Midbrain (tissue), 1 donor: ENCODE measurements at places on chromosomes 7 and 10.
A peak's percentile ranks its signal among the peaks of the same experiment; 100 is the strongest.

GRCh38 chr10:100750291-100751210 is 5.2 kb downstream of the PAX2 start:
- no peak for DNase-seq

- no peak for DNase-seq
Observed at GRCh38 chr10:118610577-118610976, 15.1 kb upstream of the PRLHR start.

DNA sequence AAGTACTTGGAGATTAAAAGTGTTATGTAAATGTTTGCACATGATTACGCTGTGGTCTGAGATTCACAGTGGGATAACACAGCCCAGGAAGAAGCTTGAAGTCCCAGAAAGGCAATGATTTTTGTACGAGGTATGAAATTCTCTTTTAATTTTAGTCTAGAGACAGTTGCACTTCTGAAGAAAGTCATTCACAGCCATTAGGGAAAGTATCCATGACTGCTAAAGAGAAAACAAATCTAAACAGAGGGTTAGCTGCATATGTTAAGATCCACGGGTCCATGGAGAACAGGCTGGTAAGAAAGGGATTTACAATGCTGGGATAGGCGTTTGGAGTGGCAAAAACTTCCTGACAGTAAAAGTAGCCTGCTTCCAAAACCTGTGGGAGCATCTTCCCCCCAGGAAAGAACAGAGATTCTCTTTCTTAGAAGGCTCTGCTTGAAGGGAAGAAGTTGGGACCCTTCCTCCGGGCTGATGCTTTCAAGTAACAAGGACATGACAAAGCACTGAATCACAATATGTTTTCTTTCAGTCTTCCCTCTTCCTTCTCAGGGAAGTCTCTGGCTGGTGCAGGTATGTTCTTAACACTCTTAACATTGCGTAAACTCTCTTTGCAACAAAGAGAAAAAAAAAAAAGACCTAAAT is 220.8 kb upstream of the CELF2 start:
- no peak for DNase-seq

DNA sequence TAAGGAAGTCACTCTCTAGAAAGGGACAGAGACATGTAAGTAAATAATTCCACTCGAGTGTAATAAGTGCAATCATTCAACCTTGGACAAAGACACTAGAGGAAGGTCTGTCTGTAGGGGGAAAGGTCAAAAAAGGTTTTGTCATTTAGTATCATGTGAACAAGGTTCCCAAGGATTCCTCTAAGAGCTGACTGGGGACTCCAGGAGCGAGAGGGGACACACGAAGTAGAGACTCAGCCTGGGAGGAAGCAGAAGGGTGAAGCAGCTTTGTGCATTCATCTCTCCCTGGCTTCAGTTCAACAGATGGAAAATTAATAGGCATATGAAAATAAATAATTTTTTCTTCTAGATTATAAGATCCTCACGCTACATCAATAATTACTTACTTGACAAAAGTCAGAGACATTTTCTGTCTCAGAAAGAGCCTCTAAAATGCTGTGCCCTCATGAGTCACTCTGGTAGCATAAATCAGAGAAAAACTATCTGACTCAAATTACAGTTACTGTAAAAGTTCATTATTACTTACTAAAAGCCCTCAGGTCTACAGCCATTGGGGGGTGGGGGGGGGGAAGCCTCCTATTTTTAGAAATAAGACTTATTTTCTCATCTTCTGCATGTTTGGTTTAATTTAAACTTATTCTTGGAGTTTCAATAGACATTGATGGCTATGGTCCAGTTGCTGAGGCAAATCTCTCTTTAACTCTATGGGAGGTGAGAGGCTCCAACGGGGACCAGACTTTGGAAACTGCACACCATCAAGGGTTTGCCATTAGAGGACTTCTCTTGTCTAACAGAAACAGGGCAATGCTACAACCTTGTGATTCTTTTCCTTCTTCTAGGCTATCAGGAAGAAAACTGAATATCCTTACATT is 275.1 kb upstream of the KLF14 start:
- no peak for DNase-seq

DNA sequence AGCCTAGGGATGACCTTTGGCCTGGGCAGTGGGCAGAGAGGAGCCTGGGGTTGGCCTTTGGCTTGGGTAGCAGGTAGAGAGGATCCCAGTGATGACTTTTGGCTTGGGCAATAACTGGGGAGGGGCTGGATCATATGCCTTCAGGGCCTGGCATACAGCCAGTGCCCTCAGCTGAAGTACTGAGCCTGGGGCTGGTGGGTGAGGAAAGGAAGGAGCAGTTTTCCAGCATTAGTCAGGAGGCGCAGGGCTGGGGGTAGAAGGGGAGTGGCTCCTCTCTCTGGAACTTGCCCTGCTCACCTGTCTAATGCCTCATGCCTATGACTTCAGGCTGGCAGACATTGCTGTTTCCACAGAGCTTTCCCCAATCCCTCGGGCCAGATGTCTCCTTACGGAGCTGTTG is 15.2 kb upstream of the COMTD1 start:
- no peak for DNase-seq

DNA sequence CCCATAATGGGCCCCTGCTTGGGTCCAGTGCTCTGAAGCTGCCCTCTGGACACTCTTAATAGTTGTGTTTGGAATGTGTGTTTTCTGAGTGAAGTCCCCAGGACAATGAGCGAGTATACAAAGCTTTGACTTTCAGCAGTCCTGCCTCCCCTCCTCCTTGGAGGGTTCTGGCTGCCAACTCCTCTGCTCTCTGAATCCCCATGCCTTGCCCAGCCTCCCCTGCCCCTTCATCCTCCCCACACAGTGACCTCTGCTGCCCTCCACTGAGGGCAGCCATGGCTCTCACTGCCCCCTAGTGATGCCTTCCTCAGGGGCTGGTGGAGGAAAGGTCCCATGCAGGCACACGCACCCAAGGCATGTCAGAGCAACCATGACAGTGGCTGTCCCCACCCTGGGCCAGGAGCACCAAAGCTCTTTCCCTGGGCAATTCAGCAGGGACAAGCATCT is 40.9 kb downstream of the FRMPD2 start:
- peak; percentile 9 for DNase-seq

GRCh38 chr10:67783606-67784294 is 54.2 kb downstream of the DNAJC12 start:
- no peak for DNase-seq

- no peak for DNase-seq
Observed at GRCh38 chr10:76918106-76918505, 719.5 kb downstream of the KCNMA1 start.

- DNase-seq: no peak
Observed at GRCh38 chr10:87085537-87085936, 9.1 kb downstream of the GLUD1 start.

DNA sequence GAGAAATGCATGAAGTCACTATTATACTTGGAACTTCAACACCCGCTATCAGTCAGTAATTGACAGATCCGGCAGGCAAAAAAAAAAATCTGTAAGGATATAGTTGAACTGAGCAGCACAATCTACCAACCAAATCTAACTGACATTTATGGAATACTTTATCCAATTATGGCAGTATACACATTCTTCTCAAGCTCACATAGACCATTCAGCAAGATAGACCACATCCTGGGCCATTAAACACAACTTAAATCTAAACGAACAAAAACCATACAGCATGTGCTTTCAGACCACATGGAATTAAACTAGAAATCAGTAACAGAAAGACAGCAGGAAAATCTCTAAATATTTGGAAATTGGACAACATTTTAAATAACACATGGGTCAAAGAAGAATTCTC is 112.7 kb downstream of the MPP7 start:
- no peak for DNase-seq

DNA sequence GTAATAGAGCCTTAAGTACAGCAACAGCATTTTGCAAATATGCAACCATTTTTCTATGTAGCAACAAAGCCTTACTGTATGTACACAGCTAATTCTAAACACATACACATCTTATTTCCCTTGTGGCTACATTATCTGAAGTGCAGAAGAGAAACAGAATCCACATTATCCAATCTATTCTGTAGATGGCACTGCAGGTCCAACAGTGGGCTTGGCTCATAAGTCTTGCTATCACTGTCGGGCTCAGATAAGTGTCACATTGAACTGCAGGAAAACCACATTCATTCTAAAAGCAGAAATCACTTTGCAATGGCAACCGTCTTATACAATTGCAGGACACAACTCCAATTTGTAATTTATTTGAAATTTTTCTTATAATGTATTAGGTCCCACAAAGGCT is 109.8 kb upstream of the NOBOX start:
- DNase-seq: peak; percentile 42

DNA sequence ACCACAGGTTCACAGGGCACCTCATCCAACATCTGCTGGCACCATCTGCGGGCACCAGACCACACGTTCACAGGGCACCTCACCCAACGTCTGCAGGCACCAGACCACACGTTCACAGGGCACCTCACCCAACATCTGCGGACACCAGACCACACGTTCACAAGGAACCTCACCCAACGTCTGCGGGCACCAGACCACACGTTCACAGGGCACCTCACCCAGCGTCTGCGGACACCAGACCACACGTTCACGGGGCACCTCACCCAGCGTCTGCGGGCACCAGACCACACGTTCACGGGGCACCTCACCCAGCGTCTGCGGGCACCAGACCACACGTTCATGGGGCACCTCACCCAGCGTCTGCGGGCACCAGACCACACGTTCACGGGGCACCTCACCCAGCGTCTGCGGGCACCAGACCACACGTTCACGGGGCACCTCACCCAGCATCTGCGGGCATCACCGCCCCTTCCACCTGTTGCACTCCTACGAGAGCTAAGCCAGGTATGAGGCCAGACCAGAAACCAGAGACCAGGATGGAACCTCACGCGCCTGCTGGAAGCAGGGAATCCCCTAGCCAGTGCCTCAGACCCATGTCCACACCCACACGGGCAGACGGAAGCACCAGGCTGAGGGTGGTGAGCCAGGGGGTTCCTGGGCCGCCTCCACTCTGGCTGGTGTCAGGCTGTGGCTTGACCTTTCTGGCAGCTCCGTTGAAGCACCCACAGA is 182.8 kb downstream of the MAD1L1 start:
- DNase-seq: no peak

DNA sequence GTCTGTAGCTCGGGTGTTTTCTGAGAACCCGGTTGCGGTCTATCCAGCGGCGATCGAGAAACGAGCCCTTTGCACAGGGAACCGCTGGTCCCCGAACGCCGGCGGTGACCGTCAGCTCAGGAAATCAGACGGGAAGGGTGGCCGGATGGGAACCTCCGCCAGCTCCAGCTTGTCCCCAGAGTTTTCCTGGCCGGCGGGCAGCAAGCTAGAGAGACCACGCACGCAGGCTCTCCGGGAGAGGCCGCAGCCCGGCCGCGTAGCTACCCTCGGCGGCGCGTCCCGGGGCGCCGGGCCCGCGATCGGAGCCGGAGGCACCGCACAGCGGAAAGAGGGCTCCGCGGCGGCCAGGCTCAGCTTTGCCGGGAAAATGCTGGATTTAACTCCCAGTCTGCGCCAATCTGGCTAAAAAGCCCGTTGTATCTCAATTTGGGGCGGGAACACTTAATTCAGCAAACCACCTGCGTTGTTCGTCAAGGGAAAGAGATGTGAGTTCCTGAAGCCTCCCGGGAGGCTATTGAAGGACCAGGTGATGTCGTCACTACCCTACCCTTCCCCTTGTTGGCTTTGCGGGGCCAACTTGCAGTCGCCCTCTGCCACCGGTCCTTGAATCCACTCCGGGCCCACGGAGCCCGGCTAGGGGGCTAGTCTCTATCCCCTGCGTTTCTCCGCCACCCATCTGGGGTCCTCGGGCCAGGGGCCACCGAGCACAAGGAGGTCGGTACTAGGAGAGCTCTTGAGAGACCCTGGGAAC is 859 bp upstream of the CH25H start:
- DNase-seq: peak; percentile 48

GRCh38 chr10:7547206-7547605 is 119.6 kb downstream of the ITIH5 start:
- DNase-seq: no peak

GRCh38 chr10:55495555-55495954 is 694.5 kb upstream of the PCDH15 start:
- DNase-seq: no peak

- DNase-seq: no peak
Observed at GRCh38 chr7:143248761-143249354, 14.4 kb upstream of the GSTK1 start.

DNA sequence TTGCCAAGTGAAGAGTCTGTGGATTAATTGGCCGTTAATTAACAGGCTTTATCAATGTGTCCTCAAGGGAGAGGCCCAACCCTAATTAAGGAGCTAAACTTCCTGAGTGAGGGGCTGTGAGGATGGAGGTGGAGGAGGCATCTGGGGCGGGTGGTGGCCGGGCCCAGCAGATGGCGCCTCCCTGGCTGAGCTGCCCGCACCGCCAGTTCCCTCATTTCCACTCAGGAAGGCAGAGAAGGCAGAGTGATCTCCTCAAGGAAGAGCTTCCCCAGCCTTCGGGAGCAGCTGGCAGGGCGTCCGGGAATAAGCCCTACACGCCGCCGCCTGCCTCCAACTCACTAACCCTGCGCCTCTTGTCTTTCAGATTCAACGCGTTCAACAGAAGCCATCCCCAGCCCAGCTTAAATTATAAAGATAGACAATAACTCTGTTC is 112.2 kb downstream of the CYTH3 start:
- DNase-seq: peak; percentile 26

- DNase-seq: peak; percentile 18
Observed at GRCh38 chr7:30427296-30428070, 51.1 kb downstream of the NOD1 start.

DNA sequence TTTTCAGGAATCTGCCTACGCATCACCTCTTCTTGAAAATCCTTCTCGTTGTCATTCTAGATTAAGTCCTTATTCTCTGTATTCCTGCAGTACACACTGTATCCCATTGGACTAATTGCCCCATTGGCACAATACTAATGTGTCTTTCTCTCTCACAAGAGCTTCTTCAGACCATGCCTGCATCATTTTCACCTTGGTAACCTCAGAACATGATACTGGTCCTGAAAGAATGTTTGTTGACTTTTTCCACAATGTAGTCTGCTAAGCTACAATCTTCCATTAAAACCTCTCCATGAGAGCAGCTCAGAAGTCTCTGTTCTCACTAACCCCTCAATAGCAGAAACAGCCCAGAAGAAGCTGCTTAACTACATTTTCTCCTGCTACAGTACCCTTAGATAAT is 270.7 kb downstream of the PCDH15 start:
- DNase-seq: no peak

GRCh38 chr10:35213699-35214098 is 87.1 kb downstream of the CREM start:
- DNase-seq: no peak

DNA sequence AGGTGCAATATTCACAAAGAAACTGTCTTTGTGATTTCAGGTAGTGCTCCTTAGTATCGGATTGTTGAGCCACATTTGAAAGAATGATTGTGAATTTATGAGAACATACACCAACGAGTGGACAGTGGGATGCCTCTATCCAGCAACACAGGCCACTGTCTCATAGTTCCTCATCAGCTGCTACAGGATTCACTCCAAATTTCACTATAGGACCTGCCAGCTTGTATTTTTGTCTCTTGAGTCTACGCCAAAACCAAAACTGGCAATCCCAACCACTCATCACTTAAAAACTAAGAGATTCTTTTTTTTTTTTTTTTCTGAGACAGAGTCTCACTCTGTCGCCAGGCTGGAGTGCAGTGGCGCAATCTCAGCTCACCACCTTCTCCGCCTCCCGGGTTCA is 964.5 kb downstream of the CNTNAP2 start:
- no peak for DNase-seq
